ENCODE measurements at places on chromosomes 12 and 14.
A peak's percentile ranks its signal among the peaks of the same experiment; 100 is the strongest.

DNA sequence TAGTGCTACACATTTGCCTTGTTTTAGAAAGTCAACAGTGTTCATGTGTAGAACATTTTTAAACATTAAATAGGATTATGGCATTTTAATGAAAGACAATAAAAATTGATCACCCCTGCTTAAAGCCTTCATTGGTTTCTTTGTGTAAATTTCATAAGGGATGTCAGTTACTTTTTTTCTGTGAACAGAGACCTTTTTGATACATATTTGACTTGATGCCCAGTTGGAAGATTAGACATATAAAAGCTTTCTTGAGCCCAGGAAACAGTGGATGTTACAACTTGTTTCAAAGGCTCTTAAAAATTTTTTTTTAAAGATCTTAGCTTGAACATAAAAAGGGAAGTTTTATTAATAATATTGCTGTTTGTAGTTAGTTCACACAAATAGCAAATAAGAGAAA lies 168.7 kb upstream of the PDZRN4 start:
- no peak for DNase-seq

DNA sequence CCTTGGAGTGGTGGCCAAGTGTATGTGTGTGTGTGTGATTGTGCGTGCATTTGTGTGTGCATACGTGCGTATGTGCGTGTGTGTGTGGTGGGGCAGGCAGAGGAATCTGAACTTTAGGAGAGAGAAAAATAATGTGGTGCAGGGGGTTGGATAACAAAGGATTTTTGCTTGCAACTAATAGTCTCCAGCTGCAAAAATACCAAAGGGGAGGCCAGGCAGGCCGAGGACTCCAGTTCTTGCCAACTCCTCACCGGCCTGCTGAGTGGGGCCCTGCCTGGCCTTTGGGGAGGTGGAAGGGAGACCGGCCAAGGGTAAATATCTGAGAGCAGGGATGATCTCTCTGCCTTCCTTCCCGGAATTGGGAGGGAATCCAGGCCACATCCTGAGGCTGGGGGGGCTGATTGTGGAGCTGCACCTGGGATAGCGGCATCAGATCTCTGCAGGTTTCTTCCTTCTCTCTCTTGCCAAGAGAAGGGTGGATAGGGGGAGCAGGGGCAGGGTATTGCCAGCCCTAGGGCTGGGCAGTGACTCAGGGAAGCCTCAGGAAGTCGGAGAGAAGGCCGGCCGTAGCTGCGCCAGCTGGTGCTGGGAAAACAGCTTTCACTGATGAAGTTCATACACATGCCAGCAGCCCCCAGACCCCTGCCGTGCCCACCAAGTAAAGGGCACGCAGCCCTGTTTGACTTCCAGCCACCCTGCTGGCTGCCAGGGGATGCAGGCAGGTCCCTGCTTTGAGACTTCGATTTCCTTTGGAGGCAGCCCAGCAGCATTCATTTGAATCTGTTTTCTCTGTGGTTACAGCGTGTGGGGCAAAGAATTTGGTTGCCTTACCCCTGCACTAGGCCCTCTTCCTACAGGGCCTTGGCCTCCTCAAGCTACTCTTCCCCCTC lies 4.6 kb upstream of the LRP1-AS start:
- peak; percentile 75 for DNase-seq

DNA sequence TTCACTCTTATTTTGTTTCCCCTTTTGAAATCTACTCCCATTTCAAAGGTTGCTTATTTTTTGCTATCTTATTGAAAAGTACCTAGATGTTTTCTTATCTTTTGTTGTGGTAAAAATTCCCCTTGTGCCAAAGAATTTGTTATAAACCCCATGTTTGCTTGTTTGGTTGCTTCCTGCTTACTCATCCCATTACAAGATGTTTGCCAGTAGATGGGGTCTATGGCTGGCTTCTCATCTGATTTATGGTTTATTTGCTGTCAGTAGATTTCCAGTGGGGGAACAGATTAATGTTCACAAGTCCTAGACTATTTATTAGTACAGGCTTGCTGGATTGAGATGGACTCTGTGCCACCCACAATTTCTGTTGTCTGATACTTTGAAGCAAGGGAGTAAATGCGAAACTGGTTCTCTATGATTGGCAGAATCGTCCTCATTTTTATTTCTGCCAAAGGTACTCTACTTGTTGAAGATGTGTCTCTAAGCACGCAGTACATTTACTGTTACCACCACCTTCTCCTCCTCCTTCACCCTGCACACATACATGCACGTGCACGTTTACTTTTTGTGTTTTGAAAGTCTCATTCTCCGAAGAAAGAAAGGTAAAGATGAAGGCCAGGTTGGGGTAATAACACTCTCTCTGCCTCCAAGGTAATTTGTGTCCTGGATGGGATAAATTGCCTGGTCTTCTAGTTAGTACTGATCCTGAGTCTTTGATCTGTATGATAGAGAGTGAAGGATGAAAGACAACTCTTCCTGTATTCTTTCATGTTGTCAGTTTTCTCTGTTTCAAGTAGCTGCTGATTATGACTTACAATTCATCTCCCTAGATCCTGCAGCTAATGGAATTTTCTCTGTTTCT lies 117.2 kb upstream of the ATP2B1 start:
- no peak for DNase-seq

DNA sequence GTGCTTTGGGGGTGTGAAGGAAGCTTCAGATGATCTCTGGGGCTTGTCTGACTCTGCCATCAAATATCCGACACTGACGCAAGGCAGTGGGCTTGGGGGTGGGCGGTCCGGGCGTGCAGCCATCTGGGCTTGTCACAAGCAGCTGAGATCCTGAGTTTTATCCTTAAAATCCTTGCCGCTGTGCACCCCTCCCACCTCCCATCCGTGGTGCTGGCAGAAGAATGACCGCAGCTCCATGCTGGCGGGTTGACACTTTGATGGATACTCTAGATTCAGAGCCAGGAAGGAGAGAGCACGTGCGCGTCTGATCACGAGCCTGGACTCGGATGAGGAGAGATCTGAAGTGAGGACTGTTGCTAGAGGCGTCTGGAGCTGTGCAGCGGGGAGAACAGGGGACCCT lies 3.0 kb downstream of the ZFYVE21 start:
- DNase-seq: no peak

GRCh38 chr12:65313719-65314317 lies 35.3 kb downstream of the MSRB3 start:
- DNase-seq: no peak

DNA sequence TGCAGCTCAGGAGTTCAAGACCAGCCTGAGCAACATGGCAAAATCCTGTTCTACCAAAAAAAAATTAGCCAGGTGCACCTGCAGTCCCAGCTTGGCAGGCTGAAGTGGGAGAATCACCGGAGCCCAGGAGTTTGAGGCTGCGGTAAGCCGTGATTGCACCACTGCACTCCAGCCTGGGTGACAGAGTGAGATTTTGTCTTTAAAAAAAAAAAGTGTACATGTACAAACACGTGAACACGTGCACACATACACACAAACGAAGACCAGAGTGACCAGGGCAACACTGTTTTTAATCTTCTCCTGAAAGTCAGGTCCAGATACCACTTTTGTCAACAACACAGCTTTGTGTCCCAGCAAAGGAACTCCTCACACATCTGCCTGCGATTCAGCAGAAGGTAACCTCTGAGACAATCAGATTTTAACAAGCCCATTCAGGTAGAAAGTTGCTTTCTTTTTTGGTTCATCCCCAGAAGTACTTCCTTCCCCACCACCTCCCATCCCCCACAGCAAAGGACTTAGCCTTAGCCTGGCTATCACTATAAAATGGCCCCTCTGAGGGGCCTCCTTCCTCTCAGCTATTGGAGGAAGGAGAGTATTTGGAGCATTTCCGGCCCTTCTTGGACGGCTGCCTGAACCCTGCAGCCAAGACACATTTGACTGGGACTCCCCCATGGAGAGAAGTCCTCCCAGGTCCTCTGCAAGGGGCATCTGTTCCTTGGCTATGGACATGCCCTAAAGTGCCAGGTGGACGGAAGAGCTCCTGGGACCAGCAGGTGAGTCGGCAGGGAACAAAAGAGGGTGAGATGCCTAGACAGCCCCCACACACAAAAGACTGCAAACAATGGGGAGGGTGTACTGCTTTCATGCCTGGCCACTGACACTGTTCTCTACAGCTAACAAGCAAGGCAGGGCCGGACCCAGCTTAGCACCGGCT lies 9.8 kb downstream of the CTDSP2 start:
- DNase-seq: peak; percentile 92

DNA sequence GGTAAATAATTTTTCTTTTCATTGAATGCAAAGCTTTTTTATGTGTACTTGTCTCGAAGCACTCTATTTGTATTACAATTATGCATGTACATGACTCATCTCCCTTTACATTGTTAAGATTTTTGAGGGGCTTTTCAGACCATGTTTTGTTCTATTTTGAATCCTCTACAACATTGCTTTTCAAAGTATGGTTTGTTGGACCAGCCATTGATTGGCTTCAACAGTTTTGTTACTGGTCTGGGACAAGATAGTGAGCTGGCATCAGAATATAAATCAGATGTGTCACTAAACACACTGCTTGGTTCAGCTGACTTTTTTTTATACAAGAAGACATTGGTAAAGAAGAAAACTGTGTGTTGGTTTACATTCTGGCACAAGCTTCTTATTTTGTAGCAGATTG lies 122.3 kb downstream of the MON2 start:
- DNase-seq: no peak

DNA sequence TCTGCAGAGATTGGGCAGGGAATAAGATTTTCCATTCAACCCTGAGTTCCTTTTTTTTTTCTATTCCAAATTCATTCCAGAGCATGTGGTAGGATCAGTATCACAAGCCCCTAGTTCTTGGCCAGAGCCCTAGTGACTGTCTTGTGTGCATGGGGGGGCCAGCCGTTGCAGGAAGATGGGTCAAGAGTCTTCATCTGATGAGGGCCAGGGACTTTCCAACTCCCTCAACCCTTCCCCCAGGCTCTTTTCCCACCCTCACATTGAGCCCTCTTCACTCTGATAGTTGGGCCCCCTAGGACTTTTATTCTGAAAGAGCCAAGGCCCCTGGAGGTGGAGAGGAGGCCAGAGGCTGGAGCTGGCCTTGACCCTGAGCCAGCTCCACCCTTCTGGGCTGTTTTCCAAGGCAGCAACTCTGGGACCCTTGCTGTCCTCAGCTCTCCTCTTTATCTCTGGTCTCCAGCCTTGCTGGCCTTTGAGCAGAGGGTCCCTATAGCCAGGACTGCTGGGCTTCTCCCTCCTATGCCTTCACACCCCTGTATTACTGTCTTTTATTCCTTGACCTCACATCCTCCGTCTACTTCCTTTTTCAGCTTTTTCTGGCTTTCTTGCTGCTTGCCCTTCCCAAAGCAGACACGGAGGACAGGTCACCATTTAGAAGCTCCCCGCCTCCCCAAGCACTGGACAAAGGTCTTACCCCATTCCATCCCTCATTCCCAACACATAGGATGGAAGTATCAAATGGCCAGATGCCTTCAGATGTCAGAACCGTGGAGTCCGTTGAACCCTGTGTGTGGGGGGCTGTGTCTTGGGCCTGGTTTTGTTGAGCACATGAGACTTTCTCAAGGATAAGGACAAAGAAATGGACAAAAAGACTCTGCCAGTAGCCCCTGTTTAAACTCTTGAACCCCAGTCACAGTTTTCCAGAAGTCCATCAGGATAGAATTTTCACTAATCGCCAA lies 5.6 kb downstream of the RBP5 start:
- DNase-seq: peak; percentile 82

DNA sequence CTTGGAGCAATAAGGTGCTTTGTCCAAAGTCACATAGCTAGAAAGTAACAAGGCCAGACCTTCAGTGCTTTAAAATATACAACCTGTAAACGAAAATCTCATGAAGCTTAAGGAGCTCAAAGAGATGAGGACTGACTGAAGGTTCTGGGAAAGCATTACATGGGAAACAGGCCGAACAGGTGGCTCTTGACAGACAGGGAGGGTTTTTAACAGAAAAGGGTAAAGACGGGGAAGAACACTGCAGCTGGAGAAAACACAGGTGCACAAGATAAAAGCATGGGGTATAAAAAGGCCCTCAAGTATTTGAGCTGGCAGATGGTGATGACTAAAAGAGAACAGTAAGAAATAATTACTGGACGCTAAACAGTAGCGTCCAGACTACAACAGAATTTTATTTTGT lies 257.2 kb downstream of the NELL2 start:
- DNase-seq: no peak

GRCh38 chr12:124457287-124458219 lies 109.9 kb downstream of the NCOR2 start:
- peak; percentile 93 for DNase-seq

- no peak for DNase-seq
Observed at GRCh38 chr12:125684968-125685790, 619.9 kb downstream of the AACS start.

GRCh38 chr12:130540376-130540775 lies 175.7 kb downstream of the RIMBP2 start:
- DNase-seq: no peak

DNA sequence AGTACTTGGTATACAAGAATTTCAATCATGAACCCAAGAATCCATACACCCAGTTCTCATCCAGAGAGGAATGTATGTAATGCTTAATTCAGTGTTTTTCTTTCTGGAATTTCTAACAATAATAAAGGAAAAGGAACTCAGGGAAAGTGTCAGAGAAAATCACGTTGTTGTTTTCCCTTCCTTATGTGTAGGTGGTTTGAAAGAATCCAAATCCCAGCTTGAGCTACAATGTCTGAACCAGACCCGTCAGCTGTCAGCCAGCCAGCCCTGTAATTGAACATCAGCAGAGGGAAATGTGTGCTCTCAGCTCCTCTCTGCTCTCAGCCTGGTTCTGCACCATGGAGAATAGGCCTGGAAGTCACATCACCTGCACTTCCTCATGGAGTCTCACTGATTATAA lies 126.5 kb downstream of the TMEM30B start:
- DNase-seq: no peak

- no peak for DNase-seq
Observed at GRCh38 chr14:89537911-89538310, 120.9 kb upstream of the FOXN3 start.

- DNase-seq: no peak
Observed at GRCh38 chr14:58782011-58782410, 144.2 kb downstream of the DACT1 start.

GRCh38 chr12:98721204-98721702 lies 76.2 kb downstream of the APAF1 start:
- DNase-seq: no peak

GRCh38 chr14:66482873-66483272 lies 3.3 kb upstream of the CCDC196 start:
- no peak for DNase-seq

DNA sequence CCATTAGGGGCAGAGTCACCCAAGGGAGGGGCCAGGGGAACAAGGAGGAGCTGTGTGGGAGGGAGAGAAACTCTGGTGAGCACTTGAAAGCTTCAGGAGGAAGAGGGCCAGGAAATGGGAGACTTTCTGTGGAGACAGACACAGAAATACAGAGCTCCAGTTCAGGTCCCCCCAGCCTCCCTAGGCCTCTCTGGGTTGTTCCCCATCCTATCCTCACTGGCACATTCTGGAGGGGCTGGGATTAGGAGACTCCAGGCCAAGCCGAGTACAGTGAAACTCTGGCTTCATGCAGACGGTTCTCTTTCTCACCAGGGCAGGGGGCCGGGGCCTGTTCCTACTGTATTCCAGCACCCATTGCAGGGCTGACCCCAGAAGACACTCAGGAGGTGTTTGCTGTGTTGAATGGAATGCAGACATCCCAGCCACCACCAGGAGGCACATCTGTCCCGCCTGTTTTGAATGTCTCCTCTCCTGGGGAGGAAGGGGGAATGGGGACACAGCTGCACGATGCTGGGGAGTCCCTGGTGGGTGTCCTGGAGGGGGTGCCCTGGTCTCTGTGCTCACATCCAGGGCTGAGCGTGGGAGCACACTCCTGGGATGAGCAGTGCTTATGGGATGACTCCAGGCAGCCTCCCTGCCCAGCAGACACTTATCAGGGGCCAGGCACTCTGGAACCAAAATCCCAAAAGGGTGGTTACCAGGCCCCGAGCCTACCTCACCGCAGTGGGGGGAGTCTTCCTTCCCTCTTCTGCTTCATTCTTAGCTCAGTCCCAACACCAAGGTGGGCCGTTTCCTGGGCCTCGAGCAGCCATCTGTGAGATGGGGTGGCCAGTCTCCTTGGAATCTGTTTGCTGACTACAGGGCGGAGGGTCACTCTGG lies 5.5 kb upstream of the KRT84 start:
- DNase-seq: no peak

All from right cardiac atrium (tissue), 5 donors.